Activated CD8-positive, alpha-beta memory T cell treated with anti-CD3 and anti-CD28 coated beads for 1 hour (primary cell): ENCODE measurements at places on chromosomes 1 and 21.

DNA sequence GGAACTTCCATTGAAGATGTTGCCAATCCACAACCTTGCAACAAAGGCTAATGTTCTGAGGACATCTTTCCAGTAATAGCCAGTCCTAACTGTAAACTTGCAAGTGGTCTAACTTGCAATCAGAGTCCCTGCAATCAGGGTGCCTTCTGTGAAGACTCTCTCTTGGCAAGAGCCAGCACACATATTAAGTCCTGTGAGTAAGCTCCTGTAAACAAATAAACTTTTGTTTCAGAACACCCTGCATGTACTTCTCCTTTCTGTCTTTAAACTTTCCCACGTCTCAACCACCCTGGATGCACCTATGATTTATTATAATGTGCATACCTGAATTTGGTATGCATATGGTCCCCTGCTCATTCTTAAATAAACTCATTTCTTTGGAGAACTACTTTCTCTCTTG is 9.1 kb downstream of the GBP7 start:
- DNase-seq: no peak

- no peak for DNase-seq
Observed at GRCh38 chr1:236425031-236425663, 31.1 kb downstream of the EDARADD start.

- no peak for DNase-seq
Observed at GRCh38 chr1:41537251-41537650, 52.8 kb upstream of the EDN2 start.

- DNase-seq: no peak
Observed at GRCh38 chr1:234632225-234632624, 22.2 kb upstream of the IRF2BP2 start.

DNA sequence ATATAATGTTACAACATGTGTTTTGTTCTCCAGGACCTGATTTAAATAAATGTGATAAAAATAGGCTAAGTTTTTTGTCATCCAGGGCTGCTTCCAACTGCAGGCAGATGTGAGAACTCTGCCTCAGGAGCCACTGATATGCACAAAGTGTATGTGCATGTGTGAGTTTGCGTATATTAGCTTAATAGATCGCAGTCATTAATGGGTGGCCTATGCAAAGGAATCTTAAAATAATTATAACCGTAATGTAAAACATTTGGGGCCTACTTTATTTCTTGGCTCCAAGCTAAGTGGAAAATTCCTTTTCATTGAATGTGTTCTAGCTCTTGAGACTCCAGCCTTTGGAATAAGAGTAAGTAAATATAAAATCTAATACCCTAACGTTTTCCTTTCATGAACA is 16.8 kb downstream of the DHX9 start:
- no peak for DNase-seq

GRCh38 chr1:224082146-224082545 is 31.8 kb upstream of the FBXO28 start:
- DNase-seq: no peak

DNA sequence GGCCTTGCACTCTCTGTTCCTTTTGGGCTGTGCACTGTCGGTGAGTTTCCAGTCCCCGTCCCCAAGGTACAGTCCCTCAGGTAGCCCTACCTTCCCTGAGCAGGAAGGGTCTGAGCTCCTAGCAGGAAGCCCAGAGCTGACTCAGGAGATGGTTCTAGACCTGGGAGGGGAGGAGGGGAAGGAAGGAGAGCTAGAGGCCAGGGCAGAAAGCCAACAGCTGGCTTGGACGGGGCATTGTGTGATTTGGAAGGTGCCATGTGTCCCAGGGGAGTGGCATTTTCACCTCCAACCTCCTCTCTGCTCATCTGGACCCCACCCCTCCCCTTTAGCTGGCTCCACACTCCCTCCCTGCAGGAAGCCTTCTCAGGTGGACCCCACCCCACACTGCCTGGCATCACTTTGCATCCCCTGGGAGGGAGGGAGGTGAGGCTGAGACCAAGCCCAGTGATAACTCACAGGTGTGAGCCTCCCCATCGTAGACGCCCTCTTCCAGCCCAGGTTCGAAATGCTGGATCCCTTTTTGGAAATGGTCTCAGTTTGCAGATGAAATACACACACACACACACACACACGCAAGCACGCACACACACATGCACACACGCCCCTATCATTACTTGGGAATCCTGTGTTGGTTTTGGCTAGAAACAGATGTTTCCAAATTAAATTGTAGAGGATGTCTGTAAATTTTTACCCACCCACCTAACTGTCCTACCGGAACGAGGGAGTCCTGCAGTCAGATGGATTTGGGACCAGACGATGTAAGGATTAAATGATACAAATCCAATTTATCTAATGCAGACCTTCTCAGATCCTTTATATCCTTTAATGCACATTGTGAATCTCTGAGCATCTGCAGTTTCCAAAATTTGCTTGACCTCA is 19.7 kb upstream of the IFNLR1 start:
- no peak for DNase-seq

DNA sequence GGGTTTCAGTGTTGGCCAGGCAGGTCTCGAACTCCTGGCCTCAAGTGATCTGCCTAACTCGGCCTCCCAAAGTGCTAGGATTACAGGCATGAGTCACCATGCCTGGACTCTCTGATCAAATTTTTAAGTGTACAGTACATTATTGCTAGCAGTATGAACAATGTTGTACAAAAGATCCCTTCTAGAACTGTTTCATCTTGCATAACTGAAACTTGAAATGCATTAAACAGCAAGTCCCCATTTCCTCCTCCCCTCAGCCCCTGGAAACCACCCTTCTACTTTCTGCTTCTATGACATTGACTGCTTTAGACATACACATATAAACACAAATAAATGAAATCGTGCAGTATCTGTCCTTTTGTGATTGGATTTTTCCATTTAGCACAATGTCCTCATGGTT is 463.4 kb downstream of the PTPRC start:
- no peak for DNase-seq

DNA sequence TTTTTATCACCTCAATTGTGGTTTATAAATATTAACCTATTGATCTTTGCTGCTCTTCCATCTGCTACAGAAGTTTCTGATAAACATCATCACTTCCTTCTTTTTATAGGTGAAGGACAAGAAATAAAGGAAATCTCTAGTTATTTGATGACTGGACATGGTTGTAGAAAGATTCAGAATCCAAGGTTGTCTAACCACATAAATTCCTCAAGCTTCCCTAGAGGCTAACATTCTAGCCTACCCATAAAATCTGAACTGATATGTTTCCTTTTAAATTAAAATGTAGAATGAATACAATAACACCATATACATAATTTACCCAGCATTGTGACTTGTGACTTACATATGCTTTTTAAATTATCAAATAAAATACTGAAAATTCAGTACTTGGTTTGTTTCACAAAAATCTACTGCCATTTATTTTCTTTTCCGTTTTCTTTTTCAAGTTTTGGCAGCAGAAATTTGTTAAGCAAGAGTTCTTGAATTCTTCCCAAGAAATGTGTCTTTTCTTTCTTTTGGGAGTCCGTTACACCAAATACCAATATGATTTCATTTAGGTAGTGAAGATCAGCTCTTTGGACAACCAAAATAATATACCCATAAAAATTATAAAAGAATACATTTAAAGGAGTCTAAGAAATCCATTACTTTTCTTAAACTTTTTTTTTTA is 513.2 kb upstream of the ADGRL2 start:
- no peak for DNase-seq

DNA sequence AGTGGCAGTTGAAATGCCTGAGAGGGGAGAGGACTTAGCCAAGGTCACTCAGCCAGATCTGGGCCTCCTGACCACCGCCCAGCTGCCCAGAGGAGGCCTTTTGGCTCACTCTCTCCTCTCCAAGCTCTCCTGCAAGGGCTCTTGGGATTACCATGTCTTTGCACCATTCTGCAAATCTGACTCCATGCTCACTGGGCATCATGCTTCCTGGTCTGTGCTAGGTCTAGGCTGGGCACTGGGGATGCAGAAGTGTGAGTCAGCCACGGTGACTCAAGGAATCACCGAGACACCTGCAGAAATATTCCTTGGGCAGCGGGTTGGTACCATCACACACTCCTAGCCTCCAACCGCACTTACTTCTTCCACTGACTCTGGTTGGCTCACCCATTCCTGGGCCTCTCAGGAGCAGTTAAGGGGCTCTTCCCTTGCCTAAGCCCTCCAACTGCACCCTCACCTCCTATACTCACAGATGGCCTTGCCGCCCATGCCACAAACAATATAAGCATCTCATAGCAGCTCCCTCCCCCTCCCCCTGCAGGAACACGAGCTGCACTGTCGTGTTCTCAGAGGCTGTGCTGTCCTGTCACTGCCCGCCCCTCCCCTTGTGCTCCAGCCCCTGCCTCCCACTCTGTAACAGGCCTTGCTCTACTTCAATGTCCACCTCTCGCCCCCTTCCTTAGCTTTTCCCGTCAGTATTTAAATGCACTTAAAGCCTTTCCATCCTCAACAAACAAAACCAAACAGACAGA is 34.8 kb downstream of the CDCP2 start:
- DNase-seq: no peak

- DNase-seq: no peak
Observed at GRCh38 chr1:96075704-96076455, 645.7 kb upstream of the PTBP2 start.

DNA sequence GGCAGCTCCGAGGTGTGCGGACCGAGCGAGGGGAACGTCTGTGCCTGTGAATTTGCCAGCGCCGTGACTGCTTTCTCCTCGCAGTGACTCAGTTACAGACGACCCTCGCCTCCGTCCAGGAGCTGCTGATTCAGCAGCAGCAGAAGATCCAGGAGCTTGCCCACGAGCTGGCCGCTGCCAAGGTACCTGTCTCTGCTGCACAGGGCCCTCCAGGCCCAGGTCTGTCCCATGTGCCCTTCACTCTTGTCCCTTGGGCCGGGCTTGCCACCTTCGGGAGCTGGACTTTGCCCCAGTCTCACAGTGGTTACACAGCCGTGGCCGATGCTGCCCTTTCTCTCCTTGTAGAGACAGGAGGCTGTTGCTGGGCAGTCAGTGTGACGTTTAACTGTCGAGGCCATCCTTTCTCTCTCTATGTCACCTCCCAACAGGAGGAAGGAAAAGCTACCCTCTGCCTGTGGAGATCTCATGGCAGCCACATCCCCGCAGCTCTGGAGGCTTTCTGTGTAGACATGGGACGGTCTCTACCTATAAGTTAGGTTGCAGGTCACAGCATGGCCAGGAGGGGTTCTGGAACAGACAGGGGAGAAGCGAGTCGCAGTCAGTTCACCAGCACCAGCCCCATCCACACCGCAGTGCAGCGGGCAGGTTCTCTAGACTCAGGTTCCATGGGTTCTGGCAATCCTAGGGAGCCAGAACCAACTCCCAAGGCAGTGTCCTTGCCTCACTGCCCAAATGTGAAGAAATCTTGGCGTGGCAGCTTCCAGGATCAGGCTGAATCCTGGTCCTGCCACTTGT is 149.7 kb downstream of the PEX14 start:
- no peak for DNase-seq

GRCh38 chr1:190022709-190023108 is 455.0 kb downstream of the BRINP3 start:
- no peak for DNase-seq

GRCh38 chr1:161185282-161185682 is 8.0 kb upstream of the B4GALT3 start:
- peak; percentile 52 for DNase-seq

DNA sequence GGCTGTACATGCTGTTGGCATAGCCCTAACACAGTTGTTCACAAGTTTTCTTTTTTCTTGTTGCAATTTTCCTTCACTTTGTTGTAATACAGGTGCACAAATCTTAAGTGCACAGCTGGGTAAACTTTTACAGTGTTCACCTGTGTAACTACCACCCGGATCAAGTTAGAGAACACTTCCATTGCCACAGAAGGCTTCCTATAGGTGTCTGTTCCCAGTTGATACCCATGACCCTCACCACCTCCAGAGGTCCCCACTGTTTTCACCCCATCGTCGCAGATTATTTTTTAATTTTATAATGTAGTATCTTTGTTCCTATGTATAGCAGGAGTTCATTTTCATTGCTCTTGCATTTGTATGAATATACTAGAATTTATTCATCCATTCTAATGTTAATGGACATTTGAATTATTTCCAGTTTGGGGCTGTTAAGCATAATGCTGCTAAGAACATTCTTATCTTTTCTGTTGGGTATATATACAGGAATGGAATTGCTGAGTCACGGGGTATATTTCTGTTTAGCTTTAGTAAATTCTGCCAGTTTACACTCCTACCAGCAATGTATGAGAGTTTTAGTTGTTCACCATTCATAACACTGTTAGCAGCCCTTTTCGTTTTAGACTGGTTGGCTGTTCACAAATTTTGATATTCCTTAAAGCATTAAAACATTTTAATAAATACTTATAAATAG is 16.4 kb downstream of the SPRTN start:
- no peak for DNase-seq

GRCh38 chr1:56019922-56020321 is 559.4 kb downstream of the PLPP3 start:
- DNase-seq: no peak

GRCh38 chr1:43668956-43669355 is 19.0 kb downstream of the KDM4A start:
- DNase-seq: no peak

DNA sequence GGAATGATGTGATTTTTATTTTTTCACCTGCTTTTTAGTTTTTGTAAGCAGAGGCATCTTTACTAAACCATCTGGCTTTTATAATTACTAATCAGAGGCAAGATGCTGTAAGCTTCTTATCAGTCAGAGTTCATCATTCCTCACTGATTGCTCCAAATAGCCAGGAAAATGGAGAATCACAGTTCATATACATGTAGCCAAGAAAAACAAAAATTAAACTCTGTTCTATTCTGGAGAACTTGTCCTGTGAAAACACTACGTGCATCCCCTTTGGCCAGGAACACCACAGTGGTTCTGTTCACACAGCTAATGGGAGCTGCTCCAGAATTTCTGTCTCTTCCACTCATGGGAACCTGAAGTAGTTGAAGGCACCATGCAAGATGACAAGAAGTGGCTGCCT is 725.5 kb upstream of the CHRM3 start:
- no peak for DNase-seq

DNA sequence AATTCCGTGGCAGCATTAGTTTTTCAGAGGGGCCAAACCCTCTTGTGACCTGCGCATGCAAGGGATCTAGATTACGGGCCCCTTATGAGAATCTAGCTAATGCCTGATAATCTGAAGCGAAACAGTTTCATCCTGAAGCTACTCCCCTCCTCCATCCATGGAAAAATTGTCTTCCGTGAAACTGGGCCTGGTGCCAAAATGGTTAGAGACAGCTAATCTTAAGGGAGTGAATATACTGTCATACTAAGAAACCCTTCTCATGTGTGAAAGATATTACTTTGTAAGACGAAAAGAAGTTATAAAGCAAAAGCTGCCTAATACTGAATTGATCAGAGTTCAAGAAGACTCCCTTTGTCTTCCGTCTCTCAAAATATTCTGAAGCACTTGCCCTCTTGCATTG is 166.3 kb downstream of the DUSP10 start:
- no peak for DNase-seq
